Lung (tissue), 17 donors: ENCODE measurements at places on chromosomes 11 and 22. TPM values are rescaled to one million over a fixed set of nuclear protein-coding genes. Genes with fewer than 3 reads are reported as not detected.

Gene CSF2RB
- total RNA-seq, result 14.3 TPM

Gene APOA4
- not detected for total RNA-seq

- H3K4me3 ChIP-seq, result no peak overlapping the region
- no peaks in the 10 kb centered on the region for H3K36me3 ChIP-seq
- H3K4me1 ChIP-seq, result no peaks in the 10 kb centered on the region
- no peak for DNase-seq
- no peaks in the 10 kb centered on the region for H3K27me3 ChIP-seq
- no peak overlapping the region for H3K27ac ChIP-seq
Measured at GRCh38 chr11:7949934-7950333, 8.4 kb upstream of the OR10A3 start.

GRCh38 chr11:134921938-134922337 lies 509.9 kb upstream of the B3GAT1 start:
- no peak overlapping the region for H3K4me3 ChIP-seq
- DNase-seq, result no peak
- no peaks in the 10 kb centered on the region for H3K4me1 ChIP-seq
- no peak overlapping the region for H3K27ac ChIP-seq

- no peaks in the 10 kb centered on the region for H3K36me3 ChIP-seq
- H3K4me1 ChIP-seq, result no peaks in the 10 kb centered on the region
- no peak overlapping the region for H3K27ac ChIP-seq
- no peak for DNase-seq
- H3K27me3 ChIP-seq, result no peaks in the 10 kb centered on the region
- H3K4me3 ChIP-seq, result no peak overlapping the region
Measured at GRCh38 chr11:104390651-104391050, 226.7 kb upstream of the PDGFD start.

- no peak overlapping the region for H3K4me3 ChIP-seq
- DNase-seq, result no peak
- H3K27me3 ChIP-seq, result no peaks in the 10 kb centered on the region
- H3K36me3 ChIP-seq, result no peaks in the 10 kb centered on the region
- no peak overlapping the region for H3K27ac ChIP-seq
Measured at GRCh38 chr22:38403812-38404211, 51.2 kb downstream of the KCNJ4 start.

DNA sequence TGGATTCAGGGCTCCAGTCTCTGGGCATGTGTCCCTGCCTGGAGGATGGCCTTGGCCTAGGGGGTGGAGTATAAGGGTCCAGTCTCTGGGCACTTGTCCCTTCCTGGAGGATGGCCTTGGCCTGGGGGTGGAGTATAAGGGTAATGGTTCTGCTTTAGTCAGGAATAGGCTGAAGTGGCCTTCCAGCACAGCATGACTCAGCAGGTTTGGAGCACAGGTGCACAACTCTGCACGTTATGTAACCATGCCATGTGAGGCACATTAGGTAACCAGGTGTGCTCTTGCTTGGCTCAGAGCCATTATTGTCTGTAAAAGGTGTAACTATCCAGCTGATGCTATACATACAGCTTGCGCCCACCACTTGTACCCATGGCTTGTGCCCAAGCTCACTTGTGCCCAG lies 48.4 kb upstream of the POLD3 start:
- H3K27me3 ChIP-seq, result no peaks in the 10 kb centered on the region
- no peak for DNase-seq
- no peaks in the 10 kb centered on the region for H3K4me1 ChIP-seq
- no peak overlapping the region for H3K27ac ChIP-seq
- H3K36me3 ChIP-seq, result no peaks in the 10 kb centered on the region
